Subcutaneous adipose tissue (tissue), 4 donors: ENCODE measurements at places on chromosomes 6 and 20. TPM values are rescaled to one million over a fixed set of nuclear protein-coding genes. Genes with fewer than 3 reads are reported as not detected.

The POM121L2 gene
- total RNA-seq = not detected

The RNF182 gene
- 0.38 TPM for total RNA-seq

The CTCFL gene
- total RNA-seq = not detected

The MRPS10 gene
- 35.6 TPM for total RNA-seq

The KIF25 gene
- not detected for total RNA-seq

The RIMS1 gene
- total RNA-seq = 1.8 TPM

The TBXT gene
- not detected for total RNA-seq

The CD40 gene
- total RNA-seq = 18.4 TPM

The PLA2G7 gene
- total RNA-seq = 65.6 TPM

The DLL1 gene
- total RNA-seq = 21.3 TPM
